ENCODE measurements at places on chromosomes 2 and 18. TPM values are rescaled to one million over a fixed set of nuclear protein-coding genes. Genes with fewer than 3 reads are reported as not detected.

DNA sequence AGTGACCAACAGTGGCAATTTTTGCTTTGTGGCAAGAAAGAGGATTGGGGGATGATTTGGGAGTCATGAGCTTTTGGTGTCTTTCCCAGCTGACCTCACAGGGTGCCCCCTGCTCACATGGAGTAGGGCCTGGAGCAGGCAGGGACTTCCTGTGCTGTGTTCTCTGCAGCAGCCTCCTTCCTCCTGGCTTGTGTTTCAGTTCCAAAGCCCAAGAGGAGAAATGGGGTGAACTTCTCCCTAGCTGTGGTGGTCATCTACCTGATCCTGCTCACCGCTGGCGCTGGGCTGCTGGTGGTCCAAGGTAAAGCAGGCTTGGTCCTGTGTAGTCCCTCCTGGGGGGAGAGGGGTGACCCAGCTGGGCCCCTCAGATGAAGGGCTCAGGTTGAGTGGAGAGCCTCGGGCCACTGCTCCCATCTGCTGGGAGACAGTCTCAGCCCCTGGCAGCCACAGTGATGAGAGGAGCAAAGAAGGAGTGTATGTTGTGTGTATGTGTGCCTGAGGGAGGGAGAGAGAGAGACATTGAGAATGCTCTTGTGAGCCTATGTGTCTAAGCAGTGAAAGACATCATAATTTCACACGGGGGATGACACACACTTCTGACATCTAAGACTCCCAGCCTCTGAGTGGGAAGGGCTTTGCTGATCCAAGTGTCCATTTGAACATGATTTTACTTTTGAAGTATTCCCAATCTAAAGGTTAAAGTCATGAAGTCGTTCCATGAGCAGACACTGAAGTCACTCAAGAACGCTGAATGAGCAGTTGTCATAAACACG lies 27.2 kb downstream of the MARCO start:
- H3K27me3 ChIP-seq: no peaks in the 10 kb centered on the region
- DNase-seq: no peak
- no peaks in the 10 kb centered on the region for H3K36me3 ChIP-seq
- H3K4me1 ChIP-seq: no peaks in the 10 kb centered on the region

DNA sequence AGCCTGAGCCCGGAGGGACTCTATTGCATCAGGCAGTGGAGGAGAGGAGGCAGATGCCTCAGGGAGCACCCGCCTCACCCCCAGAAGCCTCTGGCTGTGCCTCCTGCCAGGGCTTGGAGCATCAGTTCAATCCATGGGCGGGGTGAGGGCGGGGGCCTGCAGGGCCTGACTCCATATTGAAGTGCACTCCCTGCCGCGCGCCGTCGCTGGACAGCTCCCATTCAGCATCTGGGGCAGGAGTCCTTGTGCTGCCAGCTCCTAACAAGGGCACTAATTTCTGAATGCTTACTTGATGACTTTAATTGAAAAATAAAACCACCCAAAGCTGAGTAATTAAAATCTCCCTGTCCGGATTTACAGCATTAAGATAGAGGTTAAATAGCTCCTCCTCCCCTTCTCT lies 23.8 kb downstream of the C1QL2 start:
- no peaks in the 10 kb centered on the region for H3K4me1 ChIP-seq
- no peak for DNase-seq
- peaks cover 6% of the 10 kb centered on the region for H3K27me3 ChIP-seq
- no peaks in the 10 kb centered on the region for H3K36me3 ChIP-seq

DNA sequence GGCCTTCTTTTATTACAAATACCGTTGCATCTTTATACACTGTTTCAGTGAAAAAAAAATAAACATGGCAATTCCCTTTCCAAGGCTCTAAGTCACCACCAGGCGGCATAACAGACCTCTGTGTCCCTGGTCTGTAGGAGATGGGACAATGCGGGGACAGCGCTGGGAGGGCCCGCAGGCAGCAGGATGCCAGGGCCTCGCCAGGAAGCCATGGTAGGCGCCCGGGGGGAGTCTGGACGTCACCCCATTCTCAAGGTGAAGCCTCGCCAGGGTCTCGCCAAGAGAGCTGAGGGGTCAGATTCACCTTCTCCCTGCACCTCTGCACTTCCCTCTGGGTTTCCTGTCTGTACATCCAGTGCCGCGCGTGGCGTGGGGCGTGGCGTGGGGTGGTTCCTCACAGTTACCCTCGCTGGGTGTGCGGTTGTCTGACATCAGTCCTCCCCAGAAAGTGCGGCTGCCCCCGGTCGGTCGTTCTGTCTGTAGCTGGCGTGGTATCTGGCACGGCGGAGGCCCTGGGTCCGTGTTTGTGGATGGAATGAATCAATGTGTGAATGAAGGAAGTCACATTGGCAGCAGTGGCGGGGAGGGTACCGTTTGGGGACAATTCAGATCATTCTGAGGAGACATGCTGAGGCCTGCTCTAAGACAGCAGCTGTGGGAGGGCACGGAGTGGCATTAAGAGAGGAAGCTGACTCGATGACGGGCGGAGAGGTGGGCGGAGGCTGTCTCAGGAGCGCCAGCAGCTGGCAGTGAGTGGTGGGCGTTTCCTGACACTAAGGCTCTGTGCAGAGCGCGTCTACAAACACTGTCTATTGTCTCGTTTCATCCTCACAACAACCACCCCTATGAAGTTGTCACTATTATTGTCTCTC lies 46.0 kb downstream of the LRRFIP1 start:
- peak overlapping the region; percentile 87 for H3K27ac ChIP-seq
- H3K4me1 ChIP-seq: no peaks in the 10 kb centered on the region
- H3K27me3 ChIP-seq: no peaks in the 10 kb centered on the region
- no peak overlapping the region for H3K4me3 ChIP-seq
- no peaks in the 10 kb centered on the region for H3K36me3 ChIP-seq

DNA sequence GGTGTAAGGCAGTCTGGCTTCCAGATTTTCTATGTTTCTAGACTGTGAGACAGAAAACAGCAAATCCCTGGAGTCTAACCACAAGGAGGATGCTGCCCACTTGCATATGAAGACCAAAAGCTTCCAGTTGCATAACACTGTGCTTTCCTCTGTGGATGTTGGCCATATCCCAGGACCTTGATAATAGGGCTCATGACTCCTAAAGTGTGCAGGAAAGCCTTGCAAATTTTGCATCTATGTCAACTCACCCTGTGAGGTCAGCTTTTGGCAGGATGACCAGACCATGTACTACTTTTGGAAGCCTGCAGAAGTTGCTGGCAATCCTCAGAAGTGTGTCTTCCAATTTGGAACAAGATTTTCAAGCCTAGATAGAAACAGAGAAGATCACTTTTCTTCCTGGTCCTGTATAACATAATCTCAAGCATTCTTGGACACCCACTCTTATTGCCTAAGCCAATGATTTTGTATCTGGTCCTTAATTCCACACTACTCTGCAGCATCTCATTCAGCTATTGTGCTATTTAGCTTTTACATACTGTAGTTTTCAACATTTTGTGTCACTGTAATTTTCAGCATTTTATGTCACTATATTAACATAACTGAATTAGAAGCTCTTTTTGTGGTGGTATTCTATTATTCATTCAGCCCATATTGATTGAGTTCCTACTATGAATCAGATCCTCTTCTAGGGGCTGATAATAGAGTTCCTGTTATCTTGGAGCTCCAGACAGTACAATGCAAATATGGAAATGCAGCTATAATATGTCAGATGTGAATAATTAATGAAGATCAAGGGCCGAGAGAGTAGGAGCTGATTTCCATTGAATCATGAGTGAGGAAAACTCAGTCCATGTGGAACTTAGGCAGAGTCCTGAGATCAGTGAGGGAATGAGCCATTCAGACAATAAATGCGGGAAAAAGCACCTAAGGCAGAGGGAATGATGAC lies 85.3 kb upstream of the RAB27B start:
- no peaks in the 10 kb centered on the region for H3K36me3 ChIP-seq
- H3K4me3 ChIP-seq: no peak overlapping the region
- peak; percentile 80 for DNase-seq
- peaks cover 12% of the 10 kb centered on the region for H3K4me1 ChIP-seq
- no peaks in the 10 kb centered on the region for H3K27me3 ChIP-seq

- no peak overlapping the region for H3K27ac ChIP-seq
- H3K4me3 ChIP-seq: no peak overlapping the region
- no peaks in the 10 kb centered on the region for H3K36me3 ChIP-seq
Measured at GRCh38 chr2:150214626-150215025, 272.8 kb downstream of the RND3 start.

DNA sequence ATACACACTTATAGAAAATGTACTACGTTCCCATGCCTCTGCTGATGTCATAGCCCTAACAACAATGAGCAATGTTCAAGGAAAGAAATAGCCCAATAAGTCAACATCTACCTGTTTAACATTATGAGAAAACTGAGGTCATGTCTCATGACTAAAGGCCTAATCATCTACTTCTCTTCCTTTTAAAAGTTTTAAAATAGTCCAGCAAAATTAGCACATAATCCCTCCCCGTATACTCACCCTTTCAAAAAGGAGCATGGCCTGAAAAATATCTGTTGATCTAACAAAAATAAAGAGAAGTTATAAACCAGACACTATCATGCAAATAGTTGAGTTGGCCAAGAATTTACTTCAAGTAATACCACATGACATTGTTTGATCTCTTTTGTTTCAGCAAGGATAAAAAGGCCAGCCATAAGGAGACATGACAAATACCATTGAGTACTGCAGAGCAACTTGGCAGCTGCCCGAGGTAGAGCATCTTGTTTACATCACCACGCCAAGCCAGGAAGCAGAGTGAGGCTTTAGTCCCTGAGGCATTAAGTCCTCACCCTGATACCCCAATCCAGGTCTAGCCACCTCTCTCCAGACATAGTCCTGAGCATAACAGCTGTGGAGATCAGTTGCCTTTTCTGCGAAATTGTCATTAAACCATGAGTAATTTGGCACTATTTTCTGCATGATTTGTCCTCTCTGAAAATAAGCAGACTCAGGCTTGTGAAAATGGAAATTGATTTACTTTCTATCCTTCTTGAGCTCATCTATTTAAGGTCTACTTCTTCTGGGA lies 137.4 kb upstream of the ETAA1 start:
- H3K36me3 ChIP-seq: no peaks in the 10 kb centered on the region
- no peak overlapping the region for H3K4me3 ChIP-seq
- H3K4me1 ChIP-seq: peaks cover 15% of the 10 kb centered on the region
- DNase-seq: peak; percentile 94

GRCh38 chr2:229586012-229586411 lies 128.3 kb downstream of the DNER start:
- no peak for DNase-seq
- H3K4me3 ChIP-seq: no peak overlapping the region
- no peak overlapping the region for H3K27ac ChIP-seq
- H3K36me3 ChIP-seq: no peaks in the 10 kb centered on the region
- no peaks in the 10 kb centered on the region for H3K27me3 ChIP-seq

GRCh38 chr18:11290786-11291185 lies 141.4 kb upstream of the PIEZO2 start:
- H3K27ac ChIP-seq: no peak overlapping the region
- H3K36me3 ChIP-seq: no peaks in the 10 kb centered on the region
- no peak overlapping the region for H3K4me3 ChIP-seq
- no peaks in the 10 kb centered on the region for H3K4me1 ChIP-seq

GRCh38 chr18:9760641-9761040 lies 52.5 kb downstream of the RAB31 start:
- no peaks in the 10 kb centered on the region for H3K36me3 ChIP-seq
- no peak overlapping the region for H3K4me3 ChIP-seq
- DNase-seq: no peak
- H3K4me1 ChIP-seq: peaks cover 30% of the 10 kb centered on the region

GULP1 gene
- 50.9 TPM for total RNA-seq

GRCh38 chr2:108591163-108591562 lies 56.9 kb downstream of the LIMS1 start:
- no peaks in the 10 kb centered on the region for H3K27me3 ChIP-seq
- peaks cover 93% of the 10 kb centered on the region for H3K4me1 ChIP-seq
- peak overlapping the region; percentile 77 for H3K27ac ChIP-seq

RBM44 gene
- 0.68 TPM for total RNA-seq

DNA sequence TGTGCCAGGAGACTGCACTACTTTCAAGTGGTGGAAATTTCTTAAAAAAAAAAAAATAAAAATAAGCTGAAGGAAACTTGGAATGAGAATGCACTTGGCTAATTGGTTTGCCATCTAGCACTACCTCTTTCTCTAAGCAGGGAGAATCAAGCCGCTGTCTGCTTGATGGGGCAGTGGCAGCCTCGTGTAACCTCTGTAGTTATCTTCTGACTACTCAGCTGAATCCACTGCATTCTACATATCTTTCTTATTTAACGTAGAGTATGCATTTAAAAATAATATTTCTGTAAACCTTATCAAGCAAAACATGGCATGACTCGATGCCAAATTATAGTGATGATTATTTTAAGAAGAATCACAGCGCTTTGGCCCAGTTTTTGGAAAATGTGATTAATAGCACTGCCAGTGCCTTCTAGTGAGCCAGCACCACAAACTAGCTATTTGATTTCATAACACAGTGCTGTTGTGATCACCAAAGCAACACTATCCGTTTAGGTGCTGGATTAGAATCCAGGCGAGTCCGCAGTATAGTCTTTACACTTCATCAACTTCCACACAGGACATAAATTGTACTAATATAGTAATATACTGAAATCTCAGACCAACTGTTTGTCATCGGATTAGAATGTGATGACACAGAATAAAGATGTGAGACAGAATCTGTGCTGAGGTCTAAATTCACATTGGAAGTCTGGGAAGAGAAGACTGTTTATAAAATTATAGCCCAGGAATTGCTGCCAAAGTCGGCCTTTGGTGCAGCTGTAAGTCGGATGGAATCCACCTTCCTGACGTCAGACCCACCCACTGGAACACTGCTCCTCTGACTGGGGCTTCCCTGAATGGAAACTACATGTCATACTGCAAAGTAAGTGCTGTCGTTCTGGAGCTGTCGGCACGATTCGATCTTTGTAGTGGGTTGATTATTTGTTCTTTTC lies 136.5 kb upstream of the ETAA1 start:
- no peaks in the 10 kb centered on the region for H3K36me3 ChIP-seq
- H3K4me3 ChIP-seq: no peak overlapping the region
- peaks cover 28% of the 10 kb centered on the region for H3K4me1 ChIP-seq
- H3K27me3 ChIP-seq: no peaks in the 10 kb centered on the region

- no peaks in the 10 kb centered on the region for H3K36me3 ChIP-seq
- DNase-seq: no peak
- H3K4me1 ChIP-seq: peaks cover 4% of the 10 kb centered on the region
- no peaks in the 10 kb centered on the region for H3K27me3 ChIP-seq
- H3K27ac ChIP-seq: no peak overlapping the region
Measured at GRCh38 chr2:9164112-9164608, 42.5 kb upstream of the ASAP2 start.

- no peak for DNase-seq
- no peak overlapping the region for H3K4me3 ChIP-seq
Measured at GRCh38 chr2:134253117-134253704, 661 bp upstream of the MGAT5 start.

- DNase-seq: peak; percentile 87
- H3K27ac ChIP-seq: peak overlapping the region; percentile 53
- no peak overlapping the region for H3K4me3 ChIP-seq
- no peaks in the 10 kb centered on the region for H3K27me3 ChIP-seq
Measured at GRCh38 chr2:85851253-85852151, 37.3 kb downstream of the ST3GAL5 start.

- no peaks in the 10 kb centered on the region for H3K36me3 ChIP-seq
- no peak for DNase-seq
- H3K4me3 ChIP-seq: no peak overlapping the region
- no peak overlapping the region for H3K27ac ChIP-seq
- H3K27me3 ChIP-seq: no peaks in the 10 kb centered on the region
Measured at GRCh38 chr2:236657801-236658200, 88.2 kb downstream of the ACKR3 start.

GRCh38 chr2:289362-290089 lies 1.6 kb upstream of the ALKAL2 start:
- no peak for DNase-seq
- no peak overlapping the region for H3K27ac ChIP-seq
- H3K36me3 ChIP-seq: no peaks in the 10 kb centered on the region
- peaks cover 16% of the 10 kb centered on the region for H3K27me3 ChIP-seq
- peaks cover 33% of the 10 kb centered on the region for H3K4me1 ChIP-seq

GRCh38 chr2:72895759-72896281 lies 8.6 kb downstream of the SPR start:
- H3K36me3 ChIP-seq: peaks cover 8% of the 10 kb centered on the region
- no peak overlapping the region for H3K27ac ChIP-seq
- no peak overlapping the region for H3K4me3 ChIP-seq
- H3K4me1 ChIP-seq: peaks cover 12% of the 10 kb centered on the region
